ENCODE measurements at places on chromosomes 7 and 10.

DNA sequence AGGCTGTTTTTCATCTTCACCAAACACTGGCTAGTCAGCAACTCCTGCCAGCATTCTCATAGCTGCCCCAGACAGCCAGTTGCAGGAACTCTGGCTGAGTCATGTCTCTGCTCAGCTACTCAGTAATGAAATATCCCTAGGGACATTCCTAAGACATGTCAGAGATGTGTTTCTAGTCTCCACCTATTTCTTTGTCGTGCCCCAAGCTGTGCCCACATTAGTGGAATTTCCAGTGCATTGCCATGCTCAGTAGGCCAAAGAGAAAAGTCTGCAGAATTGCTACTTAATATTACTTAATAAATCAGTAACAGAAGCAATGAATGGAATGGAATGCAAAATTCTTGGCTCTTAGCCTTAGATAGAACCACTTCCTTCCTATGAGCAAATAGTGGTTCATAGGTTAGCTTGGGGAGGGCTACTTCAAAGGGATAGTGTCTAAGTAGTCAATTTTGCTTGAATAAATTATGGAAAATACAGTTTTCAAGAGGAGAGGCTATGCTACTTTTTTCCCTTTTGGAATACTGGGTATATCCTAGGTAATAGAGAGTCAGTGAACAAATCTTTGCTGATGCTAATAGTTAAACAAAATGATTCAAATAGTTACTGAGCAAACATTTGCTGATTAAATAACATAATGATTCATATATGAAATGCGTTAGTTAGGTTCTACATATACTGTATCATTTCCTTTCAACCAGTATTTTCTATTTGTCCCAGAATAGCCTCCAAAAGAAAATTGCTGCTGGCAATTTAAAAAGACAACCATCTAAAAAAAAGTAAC lies 23.6 kb upstream of the SEMA3C start:
- peak; percentile 98 for DNase-seq

DNA sequence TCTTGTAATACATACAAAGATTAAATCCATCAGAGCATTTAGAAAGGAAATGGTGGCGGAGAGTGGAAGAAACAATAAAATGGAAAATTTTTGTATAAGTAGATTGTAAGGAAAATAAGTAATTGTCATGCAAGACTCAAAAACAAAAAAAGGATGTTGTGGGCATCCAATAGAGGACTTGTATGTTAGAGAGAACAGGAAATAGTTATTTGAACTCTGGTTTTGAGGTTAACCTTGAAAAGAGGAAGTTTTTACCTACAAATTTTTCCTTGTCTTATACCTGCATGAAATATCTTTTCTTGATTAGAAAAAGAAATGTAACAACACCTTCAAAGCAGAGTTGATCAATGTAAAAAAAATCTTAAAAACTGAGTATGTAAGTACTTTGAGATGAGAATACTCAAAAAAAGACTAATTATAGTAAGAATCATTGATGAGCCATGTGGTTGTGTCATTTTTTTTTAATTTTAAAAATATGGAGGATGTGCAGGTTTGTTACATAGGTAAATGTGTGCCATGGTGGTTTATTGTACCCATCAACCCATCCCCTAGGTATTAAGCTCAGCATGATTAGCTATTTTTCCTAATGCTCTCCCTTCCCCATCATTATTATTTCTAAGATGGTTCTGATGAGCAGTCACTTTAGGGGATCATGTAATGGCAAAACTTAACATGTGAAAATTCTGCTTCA lies 11.9 kb downstream of the TMEM106B start:
- DNase-seq, result no peak

DNA sequence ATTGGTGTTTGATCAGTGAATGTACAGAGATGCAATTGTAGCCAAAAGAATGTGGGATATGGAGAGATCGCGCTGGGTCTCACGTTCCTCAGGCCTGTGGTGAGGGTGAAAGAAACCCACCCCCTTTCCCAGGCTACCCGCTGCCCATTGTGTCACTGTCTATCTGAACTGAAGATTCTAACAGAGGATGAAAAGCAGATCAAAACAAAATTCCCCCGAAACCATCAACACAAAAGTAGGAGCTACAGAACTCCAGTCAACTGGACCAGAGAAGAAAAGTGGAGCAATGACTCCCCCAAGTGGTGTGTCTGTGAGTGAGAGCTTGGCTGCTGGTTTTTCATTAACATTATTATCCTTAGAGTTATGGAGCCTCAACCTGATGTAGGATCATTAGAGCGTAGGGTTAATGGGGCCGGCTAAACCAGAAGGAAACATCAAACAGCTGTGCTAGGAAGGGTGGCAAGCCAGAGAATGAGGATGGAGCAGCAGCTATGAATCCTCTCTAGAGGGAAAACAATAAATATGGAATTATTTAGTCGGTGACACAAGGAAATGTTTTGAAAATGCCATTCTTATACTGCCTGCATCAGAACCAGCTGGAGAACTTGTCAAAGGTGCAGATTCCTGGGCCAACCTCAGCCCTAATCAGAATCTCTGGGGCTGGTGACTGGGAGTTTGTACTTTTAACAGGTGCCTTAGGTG lies 38.3 kb downstream of the AKR1B1 start:
- DNase-seq, result peak; percentile 48

GRCh38 chr7:156845379-156846101 lies 47.4 kb downstream of the LMBR1 start:
- DNase-seq, result no peak

DNA sequence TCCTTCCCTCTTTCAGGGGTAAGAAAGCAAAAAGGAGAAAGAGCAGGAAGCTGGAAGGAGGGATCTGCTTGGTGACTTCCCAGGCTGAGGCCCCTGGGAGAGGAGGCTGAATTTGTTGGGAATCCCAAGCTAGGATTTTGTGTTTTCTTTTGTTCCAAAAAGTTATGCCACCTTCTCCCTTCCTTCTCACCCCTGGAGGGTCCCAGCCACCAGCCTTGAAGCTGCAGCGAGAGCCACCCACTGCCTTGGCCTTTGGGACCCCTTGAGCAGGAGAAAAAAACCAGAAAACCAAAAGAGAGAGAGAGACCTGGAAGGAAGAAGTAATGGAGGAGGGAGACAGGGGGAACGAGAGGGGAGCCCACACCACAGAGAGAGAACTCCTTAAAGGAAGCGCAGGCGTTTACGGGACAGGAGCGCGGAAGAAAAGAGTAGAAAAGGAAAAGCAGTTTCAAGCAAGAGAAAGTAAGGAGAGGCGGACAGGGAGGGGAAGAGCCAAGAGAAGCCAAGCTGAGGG lies 7.2 kb downstream of the VAX1 start:
- DNase-seq, result no peak

- DNase-seq, result no peak
Measured at GRCh38 chr10:107450056-107450455, 285.6 kb upstream of the SORCS1 start.

GRCh38 chr7:155066417-155066950 lies 3.6 kb upstream of the HTR5A start:
- peak; percentile 26 for DNase-seq

DNA sequence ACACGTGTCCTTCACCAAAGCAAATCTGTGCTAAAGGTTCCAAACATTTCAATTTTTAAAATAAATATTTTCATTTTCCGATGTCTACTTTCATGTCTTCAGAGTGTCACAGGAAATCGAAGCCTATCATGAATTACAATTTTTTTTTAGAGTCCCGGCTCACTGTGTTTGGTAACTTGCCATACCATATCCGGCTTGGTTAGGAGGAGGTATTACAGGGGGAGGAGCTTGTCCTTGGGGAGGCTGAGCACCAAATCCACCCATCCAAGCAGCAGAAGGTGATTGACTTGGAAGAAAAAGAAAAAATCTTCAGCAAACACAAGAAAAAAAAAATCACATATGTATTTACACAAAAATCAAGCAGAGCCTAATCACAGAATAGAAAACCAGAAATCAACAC lies 21.3 kb downstream of the TIAL1 start:
- DNase-seq, result peak; percentile 13

DNA sequence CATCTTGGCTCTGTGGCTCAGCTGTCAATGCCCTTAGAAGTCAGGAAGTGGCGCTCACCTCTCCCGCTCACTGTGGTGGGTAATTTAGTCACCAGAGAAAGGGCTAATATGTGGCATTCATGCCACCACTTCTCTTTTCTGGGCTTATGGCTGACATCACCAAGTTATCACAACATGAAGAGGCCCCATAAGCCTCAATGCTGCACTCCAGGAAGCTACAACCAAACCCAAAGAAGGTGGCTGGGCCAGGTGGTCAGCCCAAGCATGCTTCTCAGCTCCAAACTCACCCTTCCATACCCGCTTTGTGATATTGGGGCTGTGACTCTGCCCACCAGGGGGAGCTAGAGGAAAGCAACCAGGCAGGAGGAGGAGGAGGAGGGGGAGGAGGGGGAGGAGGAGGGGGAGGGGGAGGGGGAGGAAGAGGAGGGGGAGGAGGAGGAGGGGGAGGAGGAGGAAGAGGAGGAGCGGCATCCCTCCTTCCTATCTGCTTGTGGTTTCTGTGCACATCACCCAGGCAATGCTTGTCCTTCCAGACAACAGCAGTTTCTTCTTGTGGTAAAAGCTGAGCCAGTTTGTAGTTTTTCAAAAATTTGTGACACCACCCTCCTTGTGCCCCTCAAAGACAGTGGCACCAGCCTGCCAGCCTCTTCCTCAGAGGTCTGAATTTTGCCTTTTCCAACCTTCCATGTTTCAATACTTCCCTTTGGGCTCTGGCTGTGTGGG lies 42.1 kb downstream of the CYP26A1 start:
- peak; percentile 46 for DNase-seq

DNA sequence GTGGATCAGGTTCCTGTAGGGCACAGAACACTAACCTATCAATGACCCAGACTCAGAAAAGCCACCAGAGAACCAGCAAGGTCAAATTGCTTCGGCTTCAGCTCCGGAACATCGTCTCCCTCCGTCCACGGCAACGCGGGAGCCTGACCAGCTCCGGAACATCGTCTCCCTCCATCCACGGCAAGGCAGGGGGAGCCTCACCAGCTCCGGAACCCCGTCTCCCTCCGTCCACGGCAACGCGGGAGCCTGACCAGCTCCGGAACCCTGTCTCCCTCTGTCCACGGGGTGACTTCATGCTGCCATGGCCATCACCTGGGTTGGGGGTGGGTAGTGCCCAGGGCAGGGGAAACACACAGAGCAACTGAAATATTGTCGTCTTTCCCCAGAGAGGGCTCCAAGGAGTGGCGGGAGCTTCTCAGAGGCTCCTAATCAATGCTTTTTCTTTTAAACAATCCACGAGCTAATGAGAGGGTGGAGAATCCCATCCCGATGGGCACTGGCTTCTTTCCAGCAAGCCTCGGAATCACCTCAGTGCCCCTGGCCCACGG lies 403.5 kb downstream of the DNAJB6 start:
- no peak for DNase-seq

DNA sequence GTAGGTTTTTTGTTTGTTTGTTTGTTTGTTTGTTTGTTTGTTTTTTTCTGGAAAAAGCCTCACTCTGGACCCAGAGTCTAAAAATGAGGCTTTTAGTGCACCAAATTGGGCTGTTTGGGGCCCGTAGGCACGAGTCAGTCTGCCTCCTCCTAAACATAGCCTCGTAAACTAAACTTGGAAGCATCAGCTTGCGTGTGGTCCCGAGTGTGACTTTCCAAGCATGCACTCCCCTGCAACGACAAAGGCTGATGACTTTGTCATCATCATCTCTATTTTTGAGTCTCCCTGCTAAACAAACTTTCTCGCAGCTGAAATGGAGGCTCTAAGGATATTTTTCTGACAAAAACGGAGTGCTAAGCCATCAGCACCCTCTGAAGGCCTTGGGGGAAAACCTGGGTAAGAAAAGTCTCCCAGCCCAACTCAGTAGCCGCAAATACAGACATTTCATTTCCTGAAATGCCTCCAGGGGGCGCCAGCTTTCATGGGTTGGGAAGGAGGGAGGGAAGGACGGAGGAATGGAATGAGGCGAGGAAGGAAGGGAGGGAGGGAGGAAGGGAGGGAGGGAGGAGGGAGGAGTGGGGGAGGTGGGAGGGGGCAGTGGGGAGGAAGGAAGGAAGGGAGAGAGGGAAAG lies 245.9 kb downstream of the KCNMA1 start:
- DNase-seq, result peak; percentile 94

DNA sequence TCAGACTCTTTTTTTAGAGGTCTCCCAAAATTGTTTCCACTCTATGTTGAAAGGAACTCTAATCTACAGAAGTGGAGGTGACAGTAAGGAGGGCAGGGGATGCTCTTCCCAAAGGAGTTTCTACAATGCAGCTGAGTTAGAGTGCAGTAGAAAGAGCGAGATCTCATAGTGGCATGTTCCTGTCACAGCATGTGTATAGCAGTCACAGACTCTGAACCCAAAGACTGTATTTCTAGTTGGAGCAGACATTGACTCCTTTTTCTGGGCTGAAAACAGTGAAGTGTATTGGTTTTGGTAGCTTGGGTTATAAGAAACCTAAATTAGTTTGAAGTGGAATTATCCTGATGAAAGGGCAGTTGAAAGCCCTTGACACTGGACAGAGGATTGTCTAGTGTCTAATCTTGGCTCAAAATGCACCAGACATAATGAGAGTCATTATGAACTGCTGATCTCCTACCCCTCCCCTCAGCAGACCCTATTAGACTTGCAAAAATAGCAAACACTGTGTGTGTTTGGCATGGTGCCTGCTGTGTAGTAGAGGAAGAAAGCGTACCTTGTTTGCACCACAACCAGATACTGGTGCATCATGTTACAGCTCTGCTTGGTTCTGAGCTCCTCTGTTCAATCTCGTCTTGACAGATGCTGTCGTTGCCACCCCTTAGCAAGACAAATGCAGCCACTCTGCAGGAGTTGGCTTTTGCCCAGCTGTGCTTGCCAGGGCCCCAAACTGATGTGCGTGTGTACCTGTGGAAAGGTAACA lies 336.0 kb downstream of the AUTS2 start:
- no peak for DNase-seq

DNA sequence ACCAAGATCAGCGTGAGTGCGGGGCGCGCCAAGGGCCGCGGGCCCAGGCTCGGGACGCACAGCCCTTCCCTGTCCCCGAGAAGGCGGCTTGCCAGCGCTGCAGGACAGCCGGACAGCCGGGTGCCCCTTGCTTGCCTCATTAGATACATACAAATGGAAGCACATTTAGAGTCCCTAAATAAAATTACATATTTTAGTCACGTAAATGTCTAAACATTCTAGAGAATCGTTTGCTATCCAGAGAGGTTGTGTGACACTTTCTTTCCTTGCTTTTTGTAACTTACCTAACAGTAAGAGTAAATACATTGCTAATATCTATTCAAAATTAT lies 4.8 kb downstream of the VSTM2A start:
- no peak for DNase-seq

DNA sequence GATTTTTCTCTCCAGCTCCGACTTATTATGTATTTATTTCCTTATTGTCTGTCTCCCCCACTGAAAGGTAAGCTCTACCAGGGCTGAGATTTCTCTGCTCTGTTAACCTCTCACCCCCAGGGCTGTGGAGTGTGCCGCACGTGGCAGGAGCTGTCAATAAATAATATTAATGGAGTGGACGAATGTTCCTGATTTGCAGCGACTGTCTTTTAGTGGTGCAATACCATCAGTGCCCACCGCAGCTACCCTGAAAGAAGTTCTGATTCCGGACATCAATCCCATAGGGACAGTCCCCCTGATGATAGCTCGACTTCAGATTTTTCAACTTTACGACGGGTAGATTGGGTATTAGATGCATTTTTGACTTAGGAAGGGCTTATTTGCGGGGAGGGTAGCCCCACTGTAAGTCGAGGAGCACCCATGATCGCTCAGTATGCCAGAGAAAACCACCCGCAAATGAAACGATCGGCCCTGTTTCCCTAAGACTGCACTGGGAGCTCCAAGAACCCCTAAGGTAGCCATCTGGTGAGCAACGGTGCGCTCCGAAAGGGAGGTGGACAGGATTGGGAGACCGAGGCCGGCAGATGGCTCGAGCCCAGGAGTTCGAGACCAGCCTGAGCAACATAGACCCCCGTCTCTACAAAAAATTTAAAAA lies 986 bp upstream of the PPP2R2D start:
- no peak for DNase-seq
